Upper lobe of right lung (tissue), 1 donor: ENCODE measurements at places on chromosomes 5 and 9. TPM values are rescaled to one million over a fixed set of nuclear protein-coding genes. Genes with fewer than 3 reads are reported as not detected.

The WNT8A gene
- total RNA-seq: not detected

The ZNG1A gene
- 24.7 TPM for total RNA-seq

The ITGA2 gene
- total RNA-seq: 17.7 TPM

The TSSK1B gene
- total RNA-seq: not detected

The KCNN2 gene
- total RNA-seq: 2.1 TPM

The SLC36A3 gene
- total RNA-seq: not detected

The ADAMTS19 gene
- not detected for total RNA-seq

The RUSC2 gene
- 31.5 TPM for total RNA-seq

The DTWD2 gene
- total RNA-seq: 8.5 TPM

The GABRB2 gene
- 1.6 TPM for total RNA-seq

The HTR1A gene
- not detected for total RNA-seq

The PFN3 gene
- not detected for total RNA-seq

- DNase-seq: no peak
Measured at GRCh38 chr9:111871499-111871855, 25.1 kb upstream of the UGCG start.

DNA sequence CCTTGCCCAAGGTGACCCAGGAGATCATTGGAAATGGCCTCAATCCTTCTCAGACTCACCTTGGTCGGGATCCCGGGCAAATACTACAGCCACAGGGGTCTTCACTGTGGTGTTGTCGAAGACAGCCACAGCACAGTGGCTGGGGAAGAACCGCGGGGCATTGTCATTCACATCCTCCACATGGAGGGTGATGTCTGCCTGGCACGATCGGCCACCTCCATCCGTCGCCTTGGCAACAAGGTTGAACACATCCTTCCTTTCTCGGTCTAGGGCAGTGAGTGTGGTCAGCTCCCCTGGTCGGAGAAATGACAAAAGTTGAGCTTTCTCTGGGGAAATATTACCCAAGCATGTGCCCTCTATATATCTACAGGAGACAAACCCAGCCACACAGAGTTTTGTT is 56.8 kb downstream of the FAT2 start:
- no peak for DNase-seq

DNA sequence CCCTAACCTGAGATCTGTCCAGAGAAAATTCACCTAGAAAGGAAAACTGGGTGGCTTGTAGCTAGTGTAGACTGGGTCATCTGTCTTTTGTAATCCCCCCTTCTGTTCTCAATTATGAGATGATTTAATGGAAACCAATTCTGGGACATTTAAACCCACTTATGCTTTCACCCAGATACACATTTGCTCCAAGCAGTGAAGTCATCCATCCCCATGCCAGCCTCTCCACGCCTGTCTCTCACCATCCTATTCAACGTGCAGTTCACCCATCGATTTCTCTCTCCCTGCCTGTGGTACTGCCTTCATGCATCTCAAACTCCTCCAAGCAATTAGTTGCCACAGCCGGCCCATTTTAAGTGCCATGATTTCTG is 1.8 kb downstream of the PHF19 start:
- DNase-seq: no peak

- DNase-seq: no peak
Measured at GRCh38 chr5:57193757-57194413, 20.0 kb downstream of the GPBP1 start.

- no peak for DNase-seq
Measured at GRCh38 chr5:66608501-66608900, 12.3 kb downstream of the MAST4 start.

- DNase-seq: no peak
Measured at GRCh38 chr9:600006-600405, 241.5 kb upstream of the DMRT1 start.

- DNase-seq: no peak
Measured at GRCh38 chr9:128593039-128593438, 40.7 kb downstream of the SPTAN1 start.

DNA sequence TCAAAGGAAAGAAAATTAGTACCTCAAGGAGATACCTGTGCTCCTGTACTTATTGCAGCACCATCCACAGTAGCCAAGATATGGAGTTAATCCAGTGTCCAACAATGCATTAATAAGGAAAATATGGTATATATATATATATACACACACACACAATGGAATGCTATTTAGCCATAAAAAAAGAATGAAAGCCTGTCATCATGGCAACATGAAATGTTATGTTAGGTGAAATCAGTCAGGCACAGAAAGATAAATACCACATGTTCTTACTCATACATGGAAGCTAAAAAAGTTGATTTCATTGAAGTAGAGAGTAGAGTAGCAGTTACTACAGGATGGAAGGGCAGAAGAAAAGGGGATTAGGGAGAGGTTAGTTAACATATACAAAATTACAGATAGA is 601.5 kb downstream of the ANXA1 start:
- no peak for DNase-seq
